RCC 7860 (cell line): ENCODE measurements at places on chromosomes 5 and 9.

DNA sequence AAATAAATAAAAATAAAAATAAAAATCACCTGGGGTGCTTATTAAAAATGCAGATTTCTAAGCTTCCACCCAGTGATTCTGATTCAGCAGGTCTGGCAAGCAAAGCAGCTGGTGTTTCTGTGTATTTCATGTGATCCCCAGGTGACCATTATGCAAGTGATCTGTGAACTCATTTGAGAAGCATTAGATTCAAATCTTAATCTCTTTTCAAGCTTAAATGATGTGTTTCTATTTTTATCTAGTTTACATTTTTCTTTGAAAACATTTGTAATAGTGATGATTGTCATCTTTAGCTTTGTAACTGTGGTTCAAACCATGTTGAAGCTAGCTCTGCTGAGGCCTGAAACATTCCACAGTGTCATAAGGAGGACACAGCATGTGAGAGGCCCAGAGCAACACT lies 804.8 kb upstream of the ZNF608 start:
- DNase-seq, result no peak

- no peak for DNase-seq
Observed at GRCh38 chr5:95256991-95257390, 27.9 kb downstream of the MCTP1 start.

- DNase-seq, result peak; percentile 70
Observed at GRCh38 chr9:18543406-18544192, 69.6 kb downstream of the ADAMTSL1 start.

GRCh38 chr5:544675-545355 lies 20.6 kb upstream of the SLC9A3 start:
- DNase-seq, result no peak

GRCh38 chr5:10610058-10610457 lies 46.2 kb downstream of the ANKRD33B start:
- DNase-seq, result no peak
